Activated CD8-positive, alpha-beta memory T cell treated with anti-CD3 and anti-CD28 coated beads for 24 hours (primary cell): ENCODE measurements at places on chromosomes 7 and 10.

GRCh38 chr7:28979776-28980175, 21.6 kb upstream of the TRIL start:
- no peak for DNase-seq

- DNase-seq: no peak
These were observed 88.2 kb downstream of the BBS9 start for GRCh38 chr7:33217595-33217994.

GRCh38 chr7:151711906-151712809, 164.8 kb downstream of the PRKAG2 start:
- DNase-seq: no peak

- DNase-seq: no peak
These were observed 60.4 kb downstream of the CSGALNACT2 start for GRCh38 chr10:43198682-43199005.

GRCh38 chr7:11473807-11474424, 358.1 kb downstream of the THSD7A start:
- DNase-seq: no peak

DNA sequence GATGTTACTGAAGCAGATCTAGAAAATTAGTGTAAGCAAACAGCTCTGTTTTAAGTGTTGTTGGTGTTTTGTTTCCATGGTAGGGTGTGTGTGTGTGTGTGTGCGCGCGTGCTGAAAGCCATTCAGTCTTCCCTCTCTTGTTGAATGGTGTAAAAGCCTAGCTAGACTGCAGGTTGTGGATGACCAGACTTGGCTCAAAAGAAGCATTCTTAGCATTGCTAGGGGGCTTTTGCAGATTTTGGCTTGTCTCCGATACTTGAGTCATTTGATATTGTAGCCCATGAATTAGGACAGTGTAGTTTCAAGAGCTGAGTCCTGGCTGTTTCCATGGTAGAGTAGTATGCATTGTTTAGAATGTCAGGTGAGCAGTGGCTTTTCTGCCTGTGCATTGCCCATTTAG, 99.1 kb downstream of the SND1 start:
- DNase-seq: no peak

DNA sequence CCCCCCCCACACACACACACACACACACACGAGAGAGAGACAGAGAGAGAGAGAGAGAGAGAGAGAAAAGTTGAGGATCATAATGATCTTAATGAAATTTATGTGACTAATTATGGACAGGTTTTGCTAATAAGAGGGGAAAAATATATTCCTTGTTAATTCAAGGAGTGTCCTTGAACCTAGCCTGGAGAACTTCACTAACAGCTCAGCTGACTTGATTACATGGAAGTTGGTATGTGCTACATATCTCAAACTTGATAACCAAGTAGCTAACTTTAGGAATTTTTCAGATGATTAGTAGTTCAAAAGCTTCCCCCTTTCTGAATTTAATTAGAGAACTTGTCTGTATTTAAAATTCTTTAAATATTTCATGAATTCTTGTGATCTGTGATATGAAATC, 15.3 kb downstream of the SLF2 start:
- DNase-seq: no peak

DNA sequence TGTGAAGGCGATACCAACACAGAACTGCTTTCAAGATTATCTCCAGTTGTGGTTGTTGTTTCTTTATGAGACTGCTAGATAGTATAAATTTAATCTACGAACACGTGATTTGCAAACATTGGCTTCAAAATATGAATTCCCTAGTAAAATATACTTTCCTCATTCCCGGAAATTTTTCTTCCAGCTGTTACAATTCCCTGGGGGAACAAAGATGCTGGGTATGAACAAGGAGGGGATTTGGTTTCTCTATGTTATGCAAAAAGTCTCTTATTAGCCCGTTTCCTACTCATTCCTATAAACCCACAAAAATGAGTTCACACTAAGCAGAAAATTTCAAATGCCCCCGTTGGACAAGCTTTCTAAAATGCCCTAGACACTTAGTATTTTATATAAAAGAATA, 928.3 kb downstream of the CNTNAP2 start:
- DNase-seq: no peak

DNA sequence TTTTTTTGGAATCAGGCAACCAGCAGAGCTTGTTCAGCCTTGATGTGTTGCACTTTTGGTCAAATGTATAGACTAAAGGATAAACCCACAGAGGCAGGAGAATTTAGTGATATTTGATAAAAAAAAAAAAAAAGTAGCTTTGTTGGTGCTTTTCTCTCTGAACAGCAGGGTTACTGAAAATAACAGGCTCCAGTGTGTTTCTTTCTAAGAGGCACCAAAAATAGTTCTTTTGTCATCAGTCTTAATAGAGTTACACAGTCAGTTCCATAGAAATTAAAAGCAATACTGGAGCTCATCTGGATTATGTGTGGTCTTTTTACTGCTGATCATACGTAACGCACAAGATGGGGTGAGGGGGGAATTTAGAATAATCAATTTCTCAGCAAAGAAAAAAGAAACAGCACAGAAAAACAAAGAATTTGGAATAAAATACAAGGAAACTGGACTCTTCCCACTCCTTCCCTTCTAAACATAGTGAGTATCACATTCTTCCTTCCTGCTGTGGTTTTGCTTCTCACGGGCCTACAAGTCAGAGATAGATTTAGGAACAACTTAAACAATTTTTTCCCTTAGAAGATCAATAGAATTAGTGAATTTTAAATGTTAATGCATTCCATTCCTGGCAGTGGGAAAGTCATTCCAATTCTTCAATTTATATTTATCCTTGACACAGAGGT, 178.8 kb upstream of the AKR1E2 start:
- no peak for DNase-seq

DNA sequence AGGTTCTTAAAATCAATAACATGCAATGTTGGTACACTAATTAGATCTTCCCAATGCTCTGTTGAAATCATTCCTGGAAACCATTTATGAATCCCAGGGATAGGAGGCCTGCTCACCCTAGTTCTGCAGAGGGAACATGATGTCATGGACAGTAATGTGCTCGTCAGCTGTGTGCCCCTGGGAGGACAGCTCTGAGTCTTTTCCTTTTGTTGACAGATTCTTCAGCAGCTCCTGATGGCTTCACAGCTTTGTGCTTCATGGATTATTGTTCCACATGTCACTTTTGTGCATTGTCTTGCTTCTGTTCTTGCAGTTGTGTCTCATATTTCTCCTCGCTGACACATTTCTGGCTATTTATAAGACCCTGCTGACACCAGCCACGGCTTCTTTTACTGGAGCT, 367.5 kb downstream of the CCSER2 start:
- no peak for DNase-seq

DNA sequence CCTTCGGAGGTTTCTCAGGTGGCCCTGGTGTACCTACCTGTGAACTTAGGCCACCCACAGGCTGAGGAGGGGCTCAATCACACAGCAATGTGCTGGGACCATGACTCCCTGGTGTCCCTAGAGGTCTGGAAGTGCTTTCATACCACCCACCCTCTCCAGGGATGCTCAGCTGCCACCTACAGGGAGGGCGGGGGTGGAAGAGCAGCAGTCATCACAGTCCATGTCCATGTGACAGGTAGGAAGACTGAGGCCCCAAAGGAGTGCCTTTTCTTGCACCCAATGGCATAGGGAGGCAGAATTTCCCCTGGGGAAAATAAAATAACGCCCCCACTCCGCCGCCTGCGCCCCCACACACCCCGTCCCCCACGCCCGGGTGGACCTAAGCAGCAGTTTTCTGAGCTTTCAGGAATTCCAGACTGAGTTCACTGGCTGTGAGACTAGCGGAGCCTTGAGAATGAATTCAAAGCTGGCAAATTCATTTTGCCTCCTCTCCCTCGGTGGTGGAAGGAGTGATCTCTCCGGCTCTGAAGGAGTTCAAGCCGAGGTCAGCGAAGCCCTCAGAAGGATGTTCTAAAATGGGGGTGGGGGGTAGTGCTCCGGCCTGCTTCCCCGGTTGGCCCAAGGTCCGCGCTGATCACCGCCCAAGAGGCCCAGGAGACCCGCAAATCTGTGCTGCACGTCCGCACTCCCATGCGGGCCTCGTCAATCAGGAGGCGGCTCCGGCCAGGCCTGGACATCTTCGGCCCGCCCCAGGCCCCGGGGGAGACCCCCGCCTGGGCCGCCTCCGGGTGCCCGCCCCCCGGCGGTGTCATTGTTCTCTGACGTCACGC, 2.1 kb upstream of the ZMIZ1 start:
- no peak for DNase-seq

- DNase-seq: no peak
These were observed 187.4 kb downstream of the RNLS start for GRCh38 chr10:88395677-88396076.
